Occipital lobe (tissue), 3 donors: ENCODE measurements at places on chromosomes 12 and 14.

DNA sequence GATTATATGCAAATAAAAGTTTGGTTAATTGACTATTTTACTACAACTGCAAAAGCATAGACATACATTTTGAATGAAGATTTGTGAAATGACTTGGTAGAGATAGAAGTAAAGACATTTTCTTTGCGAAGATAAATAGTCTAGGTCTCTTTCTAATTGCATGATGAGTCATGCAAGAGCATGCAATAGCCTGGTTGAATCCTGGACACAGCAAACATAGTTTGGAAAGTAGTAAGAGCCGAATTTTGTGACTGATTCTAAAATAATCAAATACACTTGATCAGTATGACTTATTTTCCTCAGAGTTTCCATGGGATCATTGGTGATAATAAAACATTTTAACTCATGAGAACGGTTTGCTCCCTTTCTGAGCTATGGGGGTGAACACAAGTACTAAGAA, 27.7 kb upstream of the CAND1 start:
- no peak for DNase-seq

- DNase-seq: peak; percentile 88
Observed at GRCh38 chr14:23376482-23377197, at the start of gene CMTM5. CMTM5 (plus strand) TSS chr14:23377046; CDS start chr14:23377252, 206 bp downstream.

- no peak for DNase-seq
Observed at GRCh38 chr14:32817780-32818179, 120.9 kb upstream of the NPAS3 start.

- no peak for DNase-seq
Observed at GRCh38 chr14:58813745-58814144, 176.0 kb downstream of the DACT1 start.

GRCh38 chr12:14989790-14990189, 16.9 kb downstream of the PDE6H start:
- DNase-seq: no peak

GRCh38 chr12:76420222-76420621, 72.0 kb upstream of the BBS10 start:
- DNase-seq: no peak

DNA sequence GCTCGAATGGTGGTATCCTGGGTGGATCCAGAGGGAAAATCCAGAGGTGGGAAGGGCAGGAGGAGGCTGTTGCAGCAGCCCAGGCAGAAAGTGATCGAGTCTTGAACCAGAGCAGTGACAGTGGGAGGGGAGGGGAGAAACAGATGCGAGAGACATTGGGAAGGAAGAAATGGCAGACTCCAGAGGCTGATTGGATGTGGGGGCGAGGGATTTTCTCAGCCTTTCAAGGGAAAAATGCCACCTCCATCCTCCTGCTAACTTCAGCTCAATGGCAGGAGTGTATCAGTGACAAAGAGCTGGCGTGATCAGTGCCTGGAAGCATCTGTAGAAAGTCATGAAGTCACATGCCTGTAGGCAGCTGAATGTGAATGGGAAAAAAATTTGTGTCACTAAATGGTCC, 38.6 kb upstream of the NRXN3 start:
- peak; percentile 38 for DNase-seq

- DNase-seq: no peak
Observed at GRCh38 chr14:52000019-52000582, 10.8 kb downstream of the RTRAF start.

DNA sequence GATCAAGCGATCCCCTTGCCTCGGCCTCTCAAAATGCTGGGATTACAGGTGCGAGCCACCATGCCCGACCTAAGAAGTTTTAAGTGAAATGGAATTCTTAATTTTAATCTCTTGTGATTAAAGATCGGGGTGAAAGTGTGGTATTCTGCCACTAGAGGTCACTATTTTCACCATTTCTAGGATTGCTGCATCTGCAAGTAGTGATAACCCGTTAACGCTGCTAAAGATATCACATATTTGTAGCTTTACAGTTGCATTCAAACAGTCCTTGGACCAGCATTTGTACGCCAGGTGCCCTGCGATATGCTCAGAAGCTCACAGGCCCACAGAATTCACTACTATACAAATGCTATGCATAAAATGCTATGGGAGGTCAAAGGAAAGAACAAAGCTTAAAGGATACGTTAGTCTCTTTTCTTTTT, 19.3 kb downstream of the CCDC62 start:
- no peak for DNase-seq

DNA sequence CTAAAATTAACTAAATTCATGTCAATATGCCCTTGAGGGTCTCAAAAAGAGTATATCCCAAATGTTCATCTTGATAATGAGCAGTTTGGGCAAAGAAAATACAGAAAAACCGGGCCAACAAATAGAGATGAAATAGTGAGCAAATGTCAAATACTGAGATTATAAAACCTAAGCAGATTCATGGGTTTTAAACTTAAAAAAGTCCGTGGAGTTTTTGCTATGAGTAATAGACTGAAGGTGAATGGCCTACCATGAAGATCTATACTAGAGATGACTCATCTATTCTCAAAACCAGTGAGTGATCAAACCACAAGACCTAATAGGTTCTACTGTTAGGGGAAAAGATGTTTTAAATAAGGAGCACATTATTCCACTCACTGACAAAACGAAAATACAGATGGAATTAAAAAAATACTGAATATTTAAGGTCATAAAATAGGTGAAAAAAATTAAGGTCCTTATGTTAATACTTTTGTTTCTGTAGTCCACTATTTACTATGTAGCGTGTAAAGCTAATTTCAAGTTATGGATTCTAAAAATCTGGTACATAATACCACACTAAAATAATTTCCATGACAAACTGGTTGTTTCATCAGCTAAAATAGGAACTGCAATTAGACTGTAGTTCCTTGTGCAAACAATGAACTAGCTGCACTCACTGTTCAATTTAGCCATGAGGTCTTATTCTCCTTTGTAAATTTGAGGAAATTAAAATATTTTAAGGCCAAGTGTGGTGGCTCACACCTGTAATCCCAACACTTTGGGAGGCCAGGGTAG, 5.0 kb downstream of the HNRNPC start:
- no peak for DNase-seq

GRCh38 chr14:55414551-55414950, 2.9 kb upstream of the ATG14 start:
- DNase-seq: no peak

GRCh38 chr12:67155863-67156262, 113.3 kb upstream of the CAND1 start:
- no peak for DNase-seq

GRCh38 chr12:25263594-25263993, 12.9 kb upstream of the KRAS start:
- DNase-seq: no peak

- DNase-seq: no peak
Observed at GRCh38 chr12:810116-810515, 57.7 kb downstream of the WNK1 start.

GRCh38 chr14:61513986-61514830, 181.1 kb upstream of the HIF1A start:
- no peak for DNase-seq

GRCh38 chr12:47297993-47298392, 218.2 kb upstream of the AMIGO2 start:
- no peak for DNase-seq
